CD4-positive, alpha-beta T cell treated with Interleukin-10 for 1 hour (primary cell): ENCODE measurements at places on chromosomes 2 and 18.
A peak's percentile ranks its signal among the peaks of the same experiment; 100 is the strongest.

DNA sequence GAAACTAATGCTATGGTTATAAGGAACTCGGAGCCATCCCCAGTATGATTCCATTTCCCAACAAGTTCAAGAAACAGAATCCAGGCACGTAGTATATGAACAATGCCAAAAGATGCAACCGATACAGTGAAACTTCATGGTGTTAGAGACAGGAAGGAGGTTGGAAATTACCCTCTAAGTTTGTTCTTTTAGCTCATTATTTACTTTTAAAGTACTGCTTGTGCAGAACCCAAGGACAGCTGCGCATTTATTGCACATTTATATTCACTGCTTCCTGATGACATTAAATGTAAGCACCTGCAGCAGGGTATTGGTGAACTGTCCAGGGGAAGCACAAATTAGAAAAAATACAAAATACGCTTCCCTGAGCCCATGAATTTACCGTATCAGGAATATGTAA lies 63.0 kb upstream of the CYP1B1 start:
- DNase-seq: no peak

GRCh38 chr2:144377914-144378313 lies 142.0 kb downstream of the ZEB2 start:
- DNase-seq: no peak

- no peak for DNase-seq
Measured at GRCh38 chr2:138275292-138275690, 226.3 kb upstream of the SPOPL start.

GRCh38 chr18:5891184-5891853 lies 4.0 kb downstream of the TMEM200C start:
- DNase-seq: no peak

- DNase-seq: no peak
Measured at GRCh38 chr2:65345631-65346030, 86.8 kb downstream of the SPRED2 start.

DNA sequence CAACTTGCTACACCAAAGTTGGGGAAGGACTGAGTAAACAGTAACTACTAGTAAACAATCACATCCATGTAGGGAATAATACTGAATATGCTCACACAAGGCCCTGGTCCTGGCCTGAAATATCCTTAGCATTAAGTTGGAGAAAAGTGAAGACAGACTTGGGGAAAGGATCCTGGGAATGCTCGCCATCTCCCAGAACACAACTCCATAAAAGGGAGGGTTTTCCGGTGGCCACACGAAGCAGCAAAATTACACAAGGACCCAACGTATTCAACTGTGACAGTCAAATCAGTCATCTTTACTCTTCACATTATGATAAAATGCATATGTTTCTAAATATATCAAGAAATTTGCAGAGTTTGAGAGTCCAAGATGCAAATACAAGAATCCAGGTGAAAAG lies 7.3 kb downstream of the NEMP2 start:
- DNase-seq: no peak

- DNase-seq: peak; percentile 31
Measured at GRCh38 chr2:98134172-98135005, 47.4 kb downstream of the VWA3B start.

DNA sequence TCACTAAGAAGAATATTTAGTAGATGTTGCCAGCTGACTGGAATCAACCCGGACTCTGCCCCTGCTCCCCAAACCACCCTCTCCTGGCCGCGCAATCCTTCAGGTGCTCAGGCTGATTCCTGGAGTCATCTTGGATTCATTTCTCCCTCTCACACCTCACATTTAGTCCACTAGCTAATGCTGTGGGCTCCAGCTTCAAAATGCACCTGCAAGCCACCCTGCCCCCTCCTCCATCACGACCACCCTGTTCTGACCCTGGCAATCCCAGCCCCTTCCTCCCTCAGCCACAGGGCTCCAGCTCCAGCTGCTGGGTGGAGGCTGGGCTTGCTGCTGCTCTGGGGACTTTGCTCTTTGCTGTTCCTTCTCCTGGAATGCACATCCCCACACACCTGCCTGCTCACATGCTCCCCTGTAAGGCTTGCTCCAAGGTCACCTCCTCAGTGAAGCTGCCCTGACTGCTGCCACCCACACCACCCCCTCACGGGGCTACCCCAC lies 61.3 kb upstream of the SH3RF3 start:
- DNase-seq: no peak

DNA sequence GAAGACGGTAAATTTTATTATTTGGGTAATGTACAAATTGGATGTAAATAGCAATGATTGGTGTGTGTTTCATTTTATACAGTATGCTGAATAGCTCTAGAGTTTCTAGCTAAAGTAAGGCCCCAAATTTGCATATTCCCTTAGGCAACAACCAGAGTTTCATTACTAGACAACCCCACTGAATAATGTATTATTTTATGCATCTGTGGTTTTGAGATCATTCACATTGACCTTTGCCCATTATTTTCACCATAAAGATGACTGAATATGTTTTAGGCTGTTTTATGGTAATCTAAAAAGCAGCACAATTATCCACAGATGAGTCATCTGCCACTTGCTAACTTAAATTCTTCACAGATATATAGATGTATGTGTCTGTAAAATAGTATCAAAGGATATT lies 44.5 kb upstream of the C2orf74 start:
- DNase-seq: no peak
